ENCODE measurements at places on chromosomes 3 and 15. TPM values are rescaled to one million over a fixed set of nuclear protein-coding genes. Genes with fewer than 3 reads are reported as not detected.

Gene MORC1
- total RNA-seq = not detected

GRCh38 chr3:40143283-40144090 lies 166.0 kb upstream of the EIF1B start:
- DNase-seq = no peak

Gene CEMIP
- 1.3 TPM for total RNA-seq

- no peak for DNase-seq
These were observed 9.2 kb upstream of the MST1R start for GRCh38 chr3:49912881-49913281.

DNA sequence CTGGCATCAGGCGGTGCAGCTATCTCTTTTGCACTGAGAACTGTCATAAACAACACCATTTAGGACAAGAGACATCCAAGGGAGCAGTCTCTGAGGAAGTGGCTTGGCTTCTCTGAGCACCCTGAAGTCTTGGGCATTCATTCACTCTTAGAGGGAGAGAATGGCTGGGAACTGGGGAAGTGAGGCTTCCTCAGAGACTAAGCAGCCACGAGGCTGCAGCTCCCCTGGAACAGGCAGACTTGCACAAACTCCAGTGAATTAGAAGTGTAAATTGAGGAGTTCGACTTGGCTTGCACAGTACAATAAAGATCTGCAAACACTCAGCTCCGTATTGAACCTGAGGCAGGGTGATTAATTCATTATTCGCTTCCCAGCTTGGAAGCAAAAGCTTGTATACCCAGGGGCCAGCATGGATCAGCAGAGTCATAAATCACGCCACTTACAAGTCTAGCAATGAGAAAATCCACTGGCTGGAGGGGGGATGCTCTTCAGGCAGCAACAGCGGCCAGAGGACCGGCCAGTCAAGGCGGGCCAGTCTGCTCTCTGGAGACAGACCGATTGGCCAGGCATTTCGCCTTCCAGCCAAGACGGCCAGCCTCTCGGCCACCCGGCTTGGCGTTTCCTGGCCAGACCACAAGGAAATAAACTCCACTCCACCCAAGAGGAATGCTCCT lies 118.8 kb upstream of the ADPGK start:
- DNase-seq = no peak

Gene SNTN
- not detected for total RNA-seq

GRCh38 chr3:126450219-126450618 lies 25.5 kb downstream of the ZXDC start:
- no peak for DNase-seq

- no peak for DNase-seq
These were observed 6.1 kb downstream of the TNFAIP8L3 start for GRCh38 chr15:51088585-51088984.

Gene GOLGA6C
- total RNA-seq = not detected

Gene CCDC33
- total RNA-seq = not detected

GRCh38 chr15:94269954-94270353 lies 38.6 kb downstream of the MCTP2 start:
- DNase-seq = no peak

DNA sequence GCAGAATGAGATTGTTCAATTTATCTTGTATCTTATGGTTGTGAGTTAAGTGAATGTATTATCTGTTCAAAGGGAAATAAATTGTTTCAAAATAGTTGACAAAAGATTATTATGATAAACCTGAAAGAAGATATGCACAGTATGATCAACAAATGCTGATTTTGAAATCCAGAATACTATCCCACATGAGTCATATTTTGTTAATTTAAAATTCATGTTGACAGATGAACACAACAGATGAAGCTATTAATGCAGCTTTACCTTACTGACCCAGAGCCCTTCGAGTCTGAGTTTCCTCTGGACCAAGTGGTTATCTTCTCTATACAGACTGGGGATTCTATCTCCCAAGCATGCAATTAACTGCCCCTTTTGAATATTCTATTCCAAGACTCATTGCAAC lies 482.8 kb downstream of the FGF12 start:
- no peak for DNase-seq

Gene ATP13A4
- not detected for total RNA-seq

DNA sequence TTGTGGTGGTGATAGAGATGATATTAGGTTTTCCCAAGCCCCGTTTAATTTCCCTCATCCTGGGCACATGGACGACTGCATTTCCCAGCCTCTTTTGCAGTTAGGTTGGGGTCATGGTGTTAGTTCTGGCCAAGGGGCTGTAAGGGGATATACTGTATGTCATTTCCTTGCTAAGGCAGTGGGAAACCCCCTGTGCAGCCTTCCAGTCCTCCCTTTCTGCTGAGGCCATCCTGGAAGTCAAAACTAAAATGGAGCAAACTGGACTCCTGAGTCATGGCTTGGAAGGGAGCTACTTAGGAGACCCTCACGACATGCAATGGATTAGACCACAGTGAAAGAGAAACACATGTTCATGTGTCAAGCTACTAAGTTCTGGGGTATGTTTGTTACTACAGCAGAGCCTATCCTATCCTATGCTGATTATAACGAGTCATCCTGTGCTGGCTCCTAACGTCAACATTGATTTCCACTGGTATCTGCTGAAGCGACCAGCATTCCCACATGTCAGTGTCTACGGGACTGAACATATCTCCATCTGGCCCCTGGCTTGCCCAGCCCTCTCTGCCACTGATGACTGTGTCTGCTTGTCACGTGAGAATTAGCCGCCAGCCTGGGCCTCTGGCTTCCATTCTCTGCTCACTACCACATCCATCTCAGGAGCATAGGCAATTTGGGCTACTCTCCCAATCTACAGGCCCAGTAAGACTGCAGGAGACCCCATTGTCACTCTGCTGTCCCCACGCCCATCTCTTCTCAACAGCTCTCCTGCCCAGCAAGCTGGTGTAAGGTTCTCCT lies 85.6 kb upstream of the MEF2A start:
- no peak for DNase-seq

Gene ACKR2
- 0.52 TPM for total RNA-seq

DNA sequence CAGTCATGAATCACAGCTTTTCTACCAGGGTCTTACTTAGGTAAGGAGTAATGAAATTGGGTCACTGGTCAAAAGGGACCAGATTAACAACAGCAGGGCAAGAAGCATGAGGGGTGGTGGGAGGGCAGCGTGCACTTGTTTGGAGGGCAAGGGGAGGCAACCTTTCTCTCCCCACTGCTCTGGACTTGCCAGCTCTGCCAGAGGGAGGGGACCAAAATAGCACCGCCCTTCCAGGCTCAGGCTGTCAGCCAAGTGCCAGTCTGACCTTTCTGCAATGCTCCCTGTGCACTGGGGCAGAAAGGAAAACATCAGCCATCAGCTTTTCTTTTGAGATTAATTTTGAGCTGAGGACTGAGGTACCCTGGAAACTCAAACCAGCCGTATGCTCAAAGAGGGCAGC lies 4.5 kb upstream of the ULK3 start:
- DNase-seq = no peak

Gene KLHL25
- total RNA-seq = 12.2 TPM

- no peak for DNase-seq
These were observed 266.2 kb upstream of the VEPH1 start for GRCh38 chr3:157769378-157769777.

DNA sequence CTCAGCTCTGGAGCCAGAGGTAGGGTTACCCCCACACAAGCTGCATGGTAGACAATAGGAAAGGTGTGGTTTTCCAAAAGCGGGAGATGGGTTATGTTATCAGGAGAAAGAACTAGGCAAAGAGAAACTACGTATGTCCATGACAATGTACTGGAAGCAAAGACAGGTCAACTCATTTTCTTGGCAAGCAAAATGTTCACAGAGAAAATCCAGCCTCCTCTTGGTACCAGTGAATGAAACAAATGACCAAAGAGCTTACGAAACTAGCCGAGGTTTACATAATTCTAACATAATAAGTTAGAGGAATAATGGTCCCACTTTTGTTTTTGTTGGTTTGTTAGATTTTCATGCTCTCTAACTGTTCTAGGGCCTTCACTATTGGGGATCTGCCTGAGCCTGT lies 338.1 kb upstream of the TGFBR2 start:
- no peak for DNase-seq

DNA sequence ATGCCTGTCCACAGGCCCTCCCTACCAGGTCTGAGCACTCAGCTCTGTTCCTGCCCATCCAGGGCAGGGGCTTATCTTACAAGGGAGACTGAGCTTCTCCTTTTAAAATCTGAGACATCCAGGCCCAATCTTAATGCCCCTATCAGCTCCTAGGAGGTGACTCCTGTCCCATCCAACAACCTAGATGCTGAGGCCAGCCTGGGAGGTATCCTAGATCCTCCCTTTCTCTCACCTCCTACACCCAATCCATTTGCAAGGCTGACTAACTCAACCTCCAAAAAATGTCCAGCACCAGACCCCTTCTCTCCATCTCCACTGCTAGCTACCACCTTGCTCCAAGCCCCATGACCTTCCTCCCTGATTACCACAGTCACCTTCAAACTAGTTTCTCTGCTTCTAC lies 17.4 kb downstream of the LHFPL4 start:
- DNase-seq = no peak

DNA sequence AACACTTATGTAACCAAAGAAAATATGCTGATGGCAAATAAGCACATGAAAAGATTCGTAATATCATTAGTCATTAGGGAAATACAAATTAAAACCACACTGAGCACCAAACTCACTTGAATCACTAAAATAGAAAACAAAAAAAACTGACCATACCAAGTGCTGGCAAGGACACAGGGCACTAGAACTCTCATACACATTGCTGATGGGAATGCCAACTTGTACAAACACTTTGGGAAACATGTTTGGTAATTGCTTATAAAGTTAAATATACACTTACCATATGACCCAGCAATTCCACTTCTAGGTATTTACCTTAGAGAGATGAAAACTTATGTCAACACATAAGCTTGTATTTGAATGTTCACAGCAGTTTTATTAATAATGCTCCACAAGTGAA lies 95.5 kb downstream of the TFDP2 start:
- no peak for DNase-seq

Gene NTRK3
- total RNA-seq = not detected

DNA sequence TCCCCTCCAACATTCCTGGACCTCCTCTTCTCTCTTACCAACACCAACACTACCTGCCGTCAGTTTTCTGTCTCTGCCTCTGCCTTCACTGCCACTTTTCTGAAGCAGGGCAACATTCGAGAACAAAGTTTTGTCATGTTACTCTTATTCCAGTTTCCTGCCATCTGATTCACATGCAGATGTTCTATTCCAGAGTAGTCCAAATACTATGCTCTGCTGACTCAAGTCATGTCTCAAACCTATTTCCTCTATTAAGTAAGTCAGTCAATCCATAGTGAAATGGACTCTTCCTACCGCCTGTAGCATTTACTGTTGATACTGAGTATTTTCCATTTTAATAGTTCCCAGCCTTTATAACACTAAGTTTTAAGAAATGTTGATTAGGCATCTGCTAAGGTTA lies 43.4 kb downstream of the ESYT3 start:
- no peak for DNase-seq
